GM23248 (cell line): ENCODE measurements at places on chromosomes 16 and 17.
A peak's percentile ranks its signal among the peaks of the same experiment; 100 is the strongest.

- DNase-seq = no peak
Observed at GRCh38 chr17:32264823-32265191, 825 bp upstream of the RHBDL3 start.

DNA sequence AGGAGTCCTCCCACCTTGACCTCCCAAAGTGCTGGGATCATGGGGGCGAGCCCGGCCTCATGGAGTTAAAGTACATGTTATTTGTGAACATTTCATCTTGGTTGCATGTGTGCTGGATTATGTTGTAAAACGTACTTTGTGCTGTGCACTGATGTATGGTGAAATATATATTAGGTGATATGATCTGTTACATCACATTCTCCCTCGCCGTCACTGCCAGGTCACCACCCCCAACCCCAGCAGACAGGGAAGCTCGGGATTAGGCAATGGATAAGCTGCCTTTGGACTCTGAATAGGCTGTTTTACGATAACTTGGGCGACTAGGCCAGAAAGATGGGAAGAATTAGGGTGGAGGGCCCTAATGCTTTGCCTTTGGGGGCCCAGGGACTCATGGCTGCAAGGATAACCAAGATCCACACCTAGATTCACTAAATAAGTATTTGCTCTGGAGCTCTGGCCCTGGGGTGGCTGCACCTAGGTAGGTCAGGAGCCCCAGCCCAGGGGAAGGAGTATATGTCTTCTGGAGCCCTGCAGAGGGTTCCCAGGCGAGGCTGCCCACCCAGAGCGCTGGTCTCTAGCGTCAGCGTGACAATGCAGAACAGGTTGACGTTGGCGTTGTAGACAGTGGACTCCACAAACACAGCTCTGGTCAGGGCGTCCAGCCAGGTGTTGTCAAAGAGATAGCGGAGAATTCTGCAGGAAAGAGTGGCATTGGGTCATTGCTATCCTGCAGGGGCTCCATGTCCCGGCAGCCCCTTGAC is 27.1 kb upstream of the GCSH start:
- DNase-seq = no peak

DNA sequence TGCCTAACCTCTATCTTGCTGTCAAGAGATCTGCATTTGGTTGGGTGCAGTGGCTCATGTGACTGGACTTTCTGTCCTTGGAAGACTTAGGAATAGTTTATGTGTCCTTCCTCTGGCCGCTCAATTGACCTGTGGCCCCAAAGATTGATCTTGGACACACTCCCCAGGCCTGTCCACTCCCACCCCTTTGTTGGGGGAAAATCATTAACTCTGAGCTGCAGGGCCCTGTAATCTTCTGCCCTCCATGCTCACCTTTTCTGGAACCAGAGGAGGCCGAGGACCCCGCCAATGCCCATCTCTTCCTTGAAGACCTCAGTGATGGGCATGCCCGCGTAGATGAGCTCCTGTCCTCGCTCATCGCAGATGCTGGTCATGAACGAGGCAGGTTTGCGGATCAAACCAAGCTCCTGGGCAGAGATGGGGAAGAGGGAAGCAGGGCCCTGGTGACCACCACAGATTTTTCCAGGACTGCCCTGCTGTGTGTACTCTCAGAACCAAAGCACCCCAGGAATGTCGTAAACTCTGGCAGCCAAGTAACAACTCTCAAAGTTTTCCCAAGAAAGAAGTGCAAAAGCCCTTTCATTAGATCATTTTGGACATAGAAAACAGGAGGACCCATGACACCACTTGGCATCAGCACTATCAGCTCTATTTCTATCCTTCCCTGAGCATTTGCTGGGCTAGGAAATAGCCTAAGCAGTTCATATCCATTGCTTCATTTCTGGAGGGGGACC is 8.5 kb upstream of the KLHL11 start:
- DNase-seq = peak; percentile 18

DNA sequence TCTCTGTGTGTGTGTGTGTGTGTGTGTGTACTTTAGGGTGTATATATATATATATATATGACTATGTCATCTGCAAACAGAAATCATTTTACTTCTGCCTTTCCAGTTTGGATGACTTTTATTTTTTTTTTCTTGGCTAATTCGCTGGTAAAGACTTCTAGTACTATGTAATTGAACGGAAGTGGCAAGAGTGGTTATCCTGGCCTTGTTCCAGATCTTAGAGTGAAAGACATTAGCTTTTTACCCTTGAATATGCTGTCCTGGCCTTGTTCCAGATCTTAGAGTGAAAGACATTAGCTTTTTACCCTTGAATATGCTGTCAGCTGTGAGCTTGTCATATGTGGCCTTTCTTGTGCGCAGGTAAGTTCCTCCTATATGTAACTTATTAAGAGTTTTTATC is 72.7 kb upstream of the MYOCD start:
- no peak for DNase-seq

DNA sequence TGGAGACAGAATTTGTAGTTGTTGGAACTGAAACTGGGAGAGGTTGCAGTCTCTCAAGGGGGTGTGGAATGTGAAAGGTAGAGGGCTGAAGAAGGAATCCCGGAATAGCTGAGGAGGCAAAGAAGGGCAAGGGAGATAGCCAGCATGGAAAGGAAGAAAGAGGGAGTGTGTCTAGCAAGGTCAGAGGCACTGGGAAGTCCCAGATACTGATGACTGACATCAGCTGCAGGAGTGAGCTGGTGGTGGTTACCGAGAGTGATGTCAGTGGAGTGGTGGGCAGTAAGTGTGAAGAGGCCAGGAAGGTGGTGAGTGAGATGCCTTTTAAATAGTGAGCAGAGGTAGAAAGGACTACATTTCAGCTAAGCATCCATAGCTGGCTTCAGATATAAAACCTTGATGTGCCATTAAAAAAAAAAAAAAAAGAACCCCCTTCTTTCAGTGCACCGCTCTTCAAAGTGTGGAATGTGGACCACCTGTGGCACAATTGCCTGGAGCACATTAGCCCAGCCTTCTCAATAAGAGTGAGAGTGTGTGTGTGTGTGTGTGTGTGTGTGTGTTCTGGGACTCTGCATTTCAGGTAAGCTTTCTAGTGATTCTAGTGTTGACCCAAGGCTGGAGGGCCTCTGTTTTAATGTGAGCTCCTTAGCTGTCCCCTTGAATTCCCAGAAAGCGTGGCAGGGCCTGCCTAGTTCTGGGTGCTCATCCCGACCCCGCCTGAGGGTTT is 8.5 kb downstream of the PRMT7 start:
- no peak for DNase-seq

GRCh38 chr16:53087101-53087500 is 32.3 kb downstream of the CHD9 start:
- DNase-seq = peak; percentile 80

- DNase-seq = no peak
Observed at GRCh38 chr17:80212962-80213642, 7.0 kb downstream of the SGSH start.

- no peak for DNase-seq
Observed at GRCh38 chr16:9408297-9408878, 316.9 kb downstream of the HAPSTR1 start.

- DNase-seq = no peak
Observed at GRCh38 chr16:5412731-5413130, 315.1 kb upstream of the EEF2KMT start.

DNA sequence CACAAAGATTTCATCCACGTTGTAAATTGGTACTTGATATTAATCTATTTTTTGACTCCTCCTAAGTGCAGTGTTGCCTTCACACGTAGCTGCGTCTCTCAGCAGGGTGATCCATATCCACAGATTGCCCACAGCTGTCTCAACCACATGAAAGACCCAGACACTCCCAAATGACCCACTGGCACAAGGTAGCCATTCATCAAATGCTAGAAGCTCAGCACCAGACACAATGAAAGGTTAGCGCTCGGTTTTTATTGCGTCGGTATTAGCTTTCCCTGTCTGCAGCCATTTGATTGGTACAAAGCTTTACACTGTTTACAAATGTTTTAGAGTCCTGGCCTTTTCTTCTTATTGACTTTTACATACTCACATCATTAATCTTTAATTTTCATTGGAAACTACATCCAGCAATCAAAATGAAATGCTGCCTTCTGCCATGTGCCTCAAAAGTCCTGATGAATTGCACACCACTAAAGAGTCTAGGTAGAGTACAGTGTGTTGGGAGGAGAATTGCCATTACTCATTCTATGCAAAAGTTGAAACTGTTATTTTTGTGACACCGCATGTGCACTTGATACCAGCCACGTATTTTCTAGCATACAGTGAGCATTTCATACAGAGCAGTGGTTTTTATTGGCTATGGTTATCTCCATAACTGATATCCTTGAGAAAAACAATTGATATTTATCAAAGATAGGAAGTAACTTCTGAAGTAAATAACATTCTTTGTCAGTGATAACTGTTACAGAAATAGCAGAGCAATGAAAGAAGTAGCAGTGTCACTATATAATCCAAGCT is 127.3 kb upstream of the NUDT7 start:
- DNase-seq = no peak
